Activated naive CD8-positive, alpha-beta T cell treated with anti-CD3 and anti-CD28 coated beads, Interleukin-2, amount 10 ng/mL, durations not matched to agents 7 days and 5 days (primary cell): ENCODE measurements at places on chromosomes 7 and 10. TPM values are rescaled to one million over a fixed set of nuclear protein-coding genes. Genes with fewer than 3 reads are reported as not detected.

Gene NEUROG3
- total RNA-seq = 0.22 TPM

Gene BAIAP2L1
- 2.2 TPM for total RNA-seq

Gene NPSR1
- not detected for total RNA-seq

Gene CTAGE15
- not detected for total RNA-seq

Gene TUBB8
- total RNA-seq = not detected

Gene DGKI
- total RNA-seq = not detected

Gene GNAI1
- total RNA-seq = 0.14 TPM

Gene DOCK1
- 0.14 TPM for total RNA-seq

Gene TMEM196
- not detected for total RNA-seq

Gene MALRD1
- not detected for total RNA-seq

Gene TPST1
- total RNA-seq = 2.9 TPM

Gene CNTNAP2
- not detected for total RNA-seq

Gene PNLIPRP2
- total RNA-seq = not detected

Gene NUTM2E
- total RNA-seq = not detected

Gene CRTAC1
- total RNA-seq = not detected

Gene CADPS2
- not detected for total RNA-seq

Gene TBXAS1
- total RNA-seq = 2.1 TPM

Gene FAM25C
- total RNA-seq = not detected
